BE2C (cell line): ENCODE measurements at places on chromosomes 16 and 17.

- DNase-seq, result no peak
Measured at GRCh38 chr16:55571-56136, 2.0 kb downstream of the SNRNP25 start.

DNA sequence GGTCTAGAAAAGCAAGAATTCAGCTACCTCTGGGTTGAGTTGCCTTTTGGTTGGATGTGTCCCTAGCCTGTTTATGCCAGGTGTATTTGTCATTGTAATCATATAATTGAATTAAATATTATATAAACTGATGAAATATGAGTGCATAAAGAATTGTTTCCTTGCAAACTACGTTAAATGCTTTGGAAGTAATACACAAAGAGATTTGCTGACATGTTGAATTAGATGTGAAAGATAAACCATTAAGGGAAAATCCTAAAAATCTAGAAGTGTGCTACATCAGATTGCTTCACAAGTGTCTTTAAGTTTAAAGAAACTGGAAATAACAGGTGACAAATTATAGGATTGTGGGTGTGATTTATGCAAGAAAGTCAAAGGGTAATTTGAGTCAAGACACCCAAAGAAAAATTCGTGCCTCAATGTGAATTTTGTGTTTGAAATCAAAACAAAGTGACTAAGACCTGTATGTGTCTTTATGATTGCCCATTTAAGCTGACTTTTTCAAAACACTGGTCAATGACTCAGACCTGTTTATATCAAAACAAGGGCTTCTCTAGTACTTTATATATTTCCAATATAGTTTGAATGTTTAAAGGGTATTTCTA, 5.1 kb upstream of the PYY start:
- DNase-seq, result no peak

- DNase-seq, result no peak
Measured at GRCh38 chr17:7839876-7840261, 5.9 kb downstream of the KDM6B start.

- no peak for DNase-seq
Measured at GRCh38 chr17:76195281-76196096, 44.8 kb downstream of the RNF157 start.

GRCh38 chr16:86611525-86611855, 33.1 kb downstream of the FOXL1 start:
- DNase-seq, result no peak

- DNase-seq, result no peak
Measured at GRCh38 chr16:68866933-68867332, 23.6 kb downstream of the TANGO6 start.

DNA sequence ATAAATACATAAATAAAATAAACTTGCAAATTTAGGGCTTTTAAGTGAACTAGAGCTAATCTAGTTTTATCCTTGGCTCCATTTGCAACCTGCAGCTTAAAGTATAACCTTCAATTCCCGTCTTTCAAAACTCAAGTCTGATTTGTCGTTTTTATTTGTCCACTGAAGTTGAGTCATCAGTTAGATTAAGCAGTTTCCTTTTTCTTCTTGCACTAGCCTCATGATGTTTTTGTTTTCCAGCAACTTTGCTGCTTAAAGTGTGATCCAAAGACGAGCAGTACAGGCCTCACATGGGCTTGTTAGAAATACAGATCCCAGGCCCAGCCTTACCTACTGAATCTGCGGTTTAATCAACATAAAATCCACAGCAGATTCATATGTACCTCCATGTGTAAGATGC, 13.8 kb downstream of the ARSG start:
- no peak for DNase-seq

DNA sequence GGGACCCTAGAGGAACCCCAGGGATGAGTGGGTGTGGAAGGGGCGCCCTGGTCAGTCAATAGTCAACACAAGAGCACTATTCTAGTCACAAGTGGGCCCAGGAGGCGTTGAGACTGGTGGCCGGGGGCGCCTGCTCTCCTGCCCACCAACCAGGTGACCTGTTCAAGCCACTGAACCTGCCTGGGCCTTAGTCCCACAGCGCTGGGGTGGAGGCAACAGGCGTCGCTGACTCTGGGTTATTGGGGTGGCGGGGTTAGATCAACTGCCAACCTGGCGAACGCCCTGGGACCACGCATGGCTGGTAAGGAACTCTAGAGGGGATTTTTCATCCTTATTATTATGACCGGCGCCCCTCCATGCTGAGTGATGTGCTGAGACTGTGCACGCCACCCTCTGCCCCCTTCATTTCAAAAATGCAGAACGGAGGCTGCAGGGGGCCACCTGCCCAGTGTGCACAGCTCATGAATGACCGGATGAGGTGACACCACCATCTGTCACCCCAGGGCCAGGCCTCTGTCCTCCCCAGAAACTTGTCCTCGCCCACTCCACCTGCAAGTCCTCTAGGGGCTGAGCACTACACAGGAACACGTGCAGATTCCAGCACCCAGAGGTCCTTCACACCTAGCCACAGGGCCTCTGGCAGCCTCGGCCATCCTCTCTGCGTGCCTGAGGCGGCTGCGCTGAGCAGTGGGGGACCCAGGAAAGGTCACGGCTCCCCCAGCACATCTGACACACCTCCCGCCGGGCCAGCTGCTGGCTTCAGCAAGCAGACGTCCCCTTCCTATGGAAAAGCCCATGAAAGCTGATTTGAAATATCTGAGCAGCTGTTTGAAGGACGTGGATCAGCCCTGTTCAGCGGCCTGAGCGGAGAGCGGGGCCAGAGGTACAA, 51.6 kb upstream of the DNAH17 start:
- DNase-seq, result no peak

- peak; percentile 19 for DNase-seq
Measured at GRCh38 chr17:55265311-55266021, 706 bp downstream of the HLF start.

- no peak for DNase-seq
Measured at GRCh38 chr16:67718668-67719047, 458 bp downstream of the GFOD2 start.
